GM23338 (cell line): ENCODE measurements at places on chromosomes 11 and 22.

GRCh38 chr11:113994077-113994954 lies 19.4 kb downstream of the HTR3A start:
- peaks cover 12% of the 10 kb centered on the region for H3K4me1 ChIP-seq
- H3K4me3 ChIP-seq, result no peak overlapping the region
- peak; percentile 74 for DNase-seq

DNA sequence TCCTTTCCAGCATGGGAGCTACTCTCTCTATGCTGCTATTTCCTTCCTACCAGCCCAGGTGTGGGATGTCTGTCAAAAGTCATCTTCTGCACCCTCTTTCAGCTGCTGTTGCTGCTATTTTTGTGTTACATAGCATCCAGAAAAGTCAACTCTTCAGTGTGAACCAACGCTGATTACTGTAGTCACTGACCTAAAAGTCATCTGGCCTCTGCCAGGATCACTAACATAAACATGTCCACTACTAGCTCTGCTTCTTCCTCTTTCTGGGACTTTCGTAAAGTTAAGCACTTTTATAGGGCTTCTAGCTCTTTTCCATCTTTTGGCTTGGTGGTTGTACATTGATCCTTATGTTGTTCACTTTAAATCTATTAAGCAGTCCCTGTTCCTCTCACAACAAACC lies 90.2 kb upstream of the CARD18 start:
- H3K4me1 ChIP-seq, result no peaks in the 10 kb centered on the region
- H3K36me3 ChIP-seq, result no peaks in the 10 kb centered on the region
- H3K4me3 ChIP-seq, result no peak overlapping the region

DNA sequence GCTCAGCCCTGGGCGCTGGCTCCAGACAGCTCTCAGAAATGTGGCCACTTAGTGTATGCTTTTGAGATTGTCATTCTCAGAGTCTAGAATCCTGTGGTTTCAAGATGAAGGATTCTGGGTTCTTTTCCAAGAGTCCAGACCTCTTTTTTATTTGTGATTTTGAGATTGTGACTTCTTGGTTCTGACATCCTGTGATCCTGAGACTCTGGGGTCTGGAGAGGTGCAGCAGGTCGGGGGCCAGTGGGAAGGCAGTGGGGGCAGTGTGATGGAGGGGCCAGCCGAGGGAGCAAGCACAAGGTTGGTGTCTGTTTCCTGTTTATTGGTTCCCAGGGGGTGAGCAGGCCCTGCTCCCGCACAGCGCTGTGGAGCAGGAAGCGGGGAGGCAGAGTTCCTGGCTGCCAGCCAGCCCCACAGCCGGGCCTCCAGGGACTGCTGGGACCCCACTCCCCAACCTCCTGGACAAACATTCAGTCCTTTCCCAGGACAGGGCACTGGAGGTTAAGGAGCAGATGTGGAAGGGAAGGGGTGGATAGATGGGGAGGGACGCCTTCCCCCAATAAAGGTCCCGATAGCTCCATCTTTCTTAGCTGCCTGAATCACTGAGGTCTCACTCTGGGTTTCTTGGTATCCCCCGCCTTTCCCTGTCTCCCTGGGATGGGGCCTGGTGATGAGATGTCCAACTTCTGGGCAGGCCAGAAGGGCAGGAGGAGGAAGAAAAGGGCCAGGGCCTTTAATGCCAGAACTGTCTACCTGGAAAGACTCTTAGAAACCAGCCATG lies 13.7 kb downstream of the ARHGEF17 start:
- DNase-seq, result peak; percentile 39
- H3K27ac ChIP-seq, result no peak overlapping the region; the same call in 1 of the 2 replicates
- H3K27me3 ChIP-seq, result no peaks in the 10 kb centered on the region
- H3K36me3 ChIP-seq, result no peaks in the 10 kb centered on the region

DNA sequence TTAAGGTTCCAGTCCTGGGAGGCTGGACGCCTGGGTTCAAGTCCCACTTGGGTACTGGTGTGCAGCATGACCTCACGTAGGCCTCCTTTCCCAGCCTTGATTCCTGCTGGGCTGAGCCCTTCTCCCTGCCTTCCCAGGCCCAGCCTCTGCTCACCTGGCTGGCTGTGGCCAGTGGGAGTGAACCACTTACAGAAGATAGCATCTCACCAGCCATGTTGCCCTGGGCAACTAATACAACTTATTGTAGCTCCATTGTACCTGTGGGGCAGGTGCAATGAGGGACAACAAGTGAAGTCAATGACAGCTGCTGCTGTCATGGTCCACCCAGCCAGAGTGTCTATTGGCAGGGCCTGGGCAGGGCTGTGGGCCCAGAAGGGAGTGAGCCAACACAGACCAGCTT lies 48.4 kb upstream of the MPEG1 start:
- H3K4me3 ChIP-seq, result no peak overlapping the region
- H3K36me3 ChIP-seq, result no peaks in the 10 kb centered on the region
- DNase-seq, result no peak
- H3K4me1 ChIP-seq, result no peaks in the 10 kb centered on the region

DNA sequence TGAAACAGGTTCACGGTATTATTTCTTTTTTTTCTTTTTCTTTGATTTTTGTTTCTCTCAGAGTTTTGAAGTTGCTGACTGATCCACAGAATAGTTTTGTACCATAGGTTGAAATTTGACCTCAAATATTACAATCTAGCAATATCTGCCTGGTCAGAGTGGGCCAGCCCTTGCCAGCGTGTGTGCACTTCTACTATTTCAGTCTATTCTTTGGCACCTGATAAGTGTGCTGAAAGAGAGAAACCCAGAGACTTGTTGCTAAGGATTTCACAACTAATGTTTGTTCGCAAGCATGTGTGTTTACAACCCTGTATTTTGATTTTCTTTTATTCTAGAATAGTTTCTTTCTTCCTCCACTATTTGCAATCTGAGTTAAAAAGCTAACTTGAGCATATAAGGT lies 1125.2 kb upstream of the CNTN5 start:
- no peaks in the 10 kb centered on the region for H3K4me1 ChIP-seq
- no peak for DNase-seq
- no peak overlapping the region for H3K27ac ChIP-seq

- peak; percentile 85 for DNase-seq
- H3K4me3 ChIP-seq, result no peak overlapping the region
- no peaks in the 10 kb centered on the region for H3K36me3 ChIP-seq
Observed at GRCh38 chr11:82718307-82718706, 15.4 kb downstream of the FAM181B start.

DNA sequence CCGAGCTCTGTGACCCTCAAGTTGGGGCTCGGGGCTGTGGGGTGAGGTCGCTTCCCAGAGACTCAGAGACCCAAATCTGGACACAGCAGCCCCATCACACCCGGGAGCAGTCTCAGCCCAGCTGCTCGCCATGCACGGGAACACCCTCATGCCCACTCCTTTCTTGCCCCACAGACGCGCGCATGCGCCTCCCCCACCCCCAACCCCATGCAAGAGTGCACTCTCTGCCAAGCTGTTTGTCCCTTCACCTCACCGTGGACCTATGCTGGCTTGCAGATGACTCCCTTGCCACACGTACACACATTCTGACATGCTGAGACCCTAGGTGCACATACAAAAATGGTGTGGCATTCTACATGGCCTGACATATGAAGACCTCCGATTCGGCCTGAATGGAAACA lies 478 bp upstream of the CD248 start:
- no peaks in the 10 kb centered on the region for H3K36me3 ChIP-seq
- H3K27me3 ChIP-seq, result no peaks in the 10 kb centered on the region
- DNase-seq, result no peak
- H3K4me3 ChIP-seq, result peak overlapping the region; percentile 41; the same call in 1 of the 2 replicates
- peaks cover 23% of the 10 kb centered on the region for H3K4me1 ChIP-seq

DNA sequence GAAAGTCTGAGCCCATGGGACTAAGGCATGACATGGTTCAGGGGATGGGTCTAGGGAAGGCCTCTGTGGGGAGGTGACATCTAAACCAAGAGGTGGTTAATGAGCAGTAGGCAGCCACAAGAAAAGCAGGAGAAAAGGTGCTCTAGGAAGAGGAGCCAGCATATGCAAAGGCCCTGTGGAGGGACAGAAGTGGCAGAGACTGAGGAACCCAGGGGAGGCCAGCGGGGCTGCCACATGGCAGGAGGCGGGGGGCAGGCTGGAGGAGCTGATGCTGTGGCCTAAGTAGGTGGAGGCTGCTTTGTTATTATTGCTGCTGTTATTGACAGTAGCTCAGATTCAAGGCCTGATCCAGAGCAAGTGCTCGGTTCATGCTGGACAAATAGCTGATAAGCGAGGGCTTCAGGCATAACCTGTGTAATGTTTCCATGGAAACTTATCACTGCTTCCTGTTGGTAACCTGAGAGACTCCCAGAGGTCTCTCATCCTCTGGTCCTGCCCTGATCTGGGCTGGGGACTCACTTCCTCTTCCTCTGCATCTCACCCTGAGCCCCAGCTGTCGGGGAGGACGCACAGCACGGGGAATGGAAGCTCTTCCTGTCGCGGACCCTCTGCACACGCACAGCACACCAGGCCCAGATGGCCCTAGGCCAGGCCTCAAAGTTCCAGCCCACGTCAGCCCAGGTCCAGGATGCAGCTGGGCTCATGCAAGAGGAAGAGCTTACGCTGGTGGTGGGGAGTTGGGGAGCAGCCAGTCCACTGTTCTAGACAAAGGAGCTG lies 75.2 kb upstream of the TP53I11 start:
- H3K36me3 ChIP-seq, result no peaks in the 10 kb centered on the region
- no peak overlapping the region for H3K27ac ChIP-seq
- no peak overlapping the region for H3K4me3 ChIP-seq

- no peak overlapping the region for H3K27ac ChIP-seq
- H3K36me3 ChIP-seq, result no peaks in the 10 kb centered on the region
- no peak overlapping the region for H3K4me3 ChIP-seq
- DNase-seq, result no peak
- H3K4me1 ChIP-seq, result no peaks in the 10 kb centered on the region
- H3K27me3 ChIP-seq, result no peaks in the 10 kb centered on the region
Observed at GRCh38 chr11:127462065-127462344, 461.4 kb upstream of the KIRREL3 start.

DNA sequence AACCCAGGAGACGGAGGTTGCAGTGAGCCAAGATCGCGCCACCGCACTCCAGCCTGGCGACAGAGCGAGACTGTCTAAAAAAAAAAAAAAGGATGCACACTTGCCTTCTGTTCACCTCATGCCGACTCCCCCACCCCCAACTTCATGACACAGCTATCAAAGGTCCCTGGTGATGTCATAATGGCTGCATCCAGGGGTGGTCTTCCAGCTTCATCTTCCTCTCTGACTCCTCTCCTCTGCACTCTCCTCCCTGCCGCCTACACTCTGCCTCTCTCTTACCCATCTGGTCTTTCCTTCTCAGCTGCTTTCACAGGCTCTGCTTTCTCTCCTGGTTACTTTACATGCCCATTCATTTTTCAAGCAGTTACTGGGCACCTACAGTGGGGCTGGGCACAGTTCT lies 16.4 kb upstream of the KDM2A start:
- no peaks in the 10 kb centered on the region for H3K27me3 ChIP-seq
- DNase-seq, result no peak
- no peaks in the 10 kb centered on the region for H3K4me1 ChIP-seq
- no peaks in the 10 kb centered on the region for H3K36me3 ChIP-seq
- H3K4me3 ChIP-seq, result no peak overlapping the region
- no peak overlapping the region for H3K27ac ChIP-seq

- no peaks in the 10 kb centered on the region for H3K27me3 ChIP-seq
- H3K36me3 ChIP-seq, result no peaks in the 10 kb centered on the region
- no peaks in the 10 kb centered on the region for H3K4me1 ChIP-seq
Observed at GRCh38 chr11:111531136-111531535, 9.4 kb upstream of the LAYN start.

GRCh38 chr11:6438979-6439571 lies 1.7 kb downstream of the HPX start:
- no peaks in the 10 kb centered on the region for H3K4me1 ChIP-seq
- H3K36me3 ChIP-seq, result no peaks in the 10 kb centered on the region
- H3K4me3 ChIP-seq, result no peak overlapping the region
- H3K27ac ChIP-seq, result no peak overlapping the region
